Activated CD4-positive, alpha-beta T cell treated with anti-CD3 and anti-CD28 coated beads for 24 hours (primary cell): ENCODE measurements at places on chromosomes 11 and 22.

- DNase-seq = no peak
Measured at GRCh38 chr11:11351042-11351586, 1.9 kb downstream of the CSNK2A3 start.

GRCh38 chr22:27329966-27330645 lies 471.4 kb downstream of the MN1 start:
- DNase-seq = no peak

DNA sequence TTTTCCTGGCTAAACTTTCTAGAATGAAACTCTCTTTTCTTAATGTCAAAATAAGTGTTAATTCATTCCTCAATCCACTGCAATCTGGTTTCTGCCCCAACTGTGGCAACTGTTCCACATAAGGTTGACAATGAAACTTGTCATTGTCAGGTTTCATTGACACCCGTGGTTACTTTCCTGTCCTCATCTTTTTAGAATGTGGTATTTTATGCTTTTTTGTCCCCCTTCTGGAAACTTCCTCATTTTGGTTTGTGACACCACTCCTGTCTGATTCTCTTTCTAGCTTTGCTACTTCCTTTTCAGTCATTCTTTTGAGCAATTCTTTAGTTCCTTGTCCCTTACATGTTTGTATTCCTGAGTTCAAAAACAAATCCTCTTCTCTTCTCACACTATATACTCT lies 7.5 kb upstream of the PDE3B start:
- no peak for DNase-seq

- DNase-seq = no peak
Measured at GRCh38 chr11:74783241-74783871, 34.7 kb downstream of the RNF169 start.

DNA sequence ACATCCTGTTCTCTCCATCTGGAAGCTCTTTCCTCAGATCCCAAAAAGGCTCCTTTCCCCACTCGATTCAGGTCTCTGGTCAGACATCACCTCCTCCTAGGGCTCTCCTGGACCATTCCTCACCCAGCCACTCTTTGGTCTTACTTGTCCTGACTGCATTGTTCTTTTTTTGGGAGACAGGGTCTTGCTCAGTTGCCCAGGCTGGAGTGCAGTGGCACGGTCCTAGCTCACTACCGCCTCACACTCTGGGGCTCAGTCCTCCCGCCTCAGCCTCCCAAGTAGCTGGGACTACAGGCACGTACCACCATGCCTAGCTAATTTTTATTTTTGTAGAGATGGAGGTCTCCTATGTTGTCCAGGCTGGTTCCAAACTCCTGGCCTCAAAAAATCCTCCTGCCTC lies 2.2 kb upstream of the CORO1B start:
- no peak for DNase-seq

DNA sequence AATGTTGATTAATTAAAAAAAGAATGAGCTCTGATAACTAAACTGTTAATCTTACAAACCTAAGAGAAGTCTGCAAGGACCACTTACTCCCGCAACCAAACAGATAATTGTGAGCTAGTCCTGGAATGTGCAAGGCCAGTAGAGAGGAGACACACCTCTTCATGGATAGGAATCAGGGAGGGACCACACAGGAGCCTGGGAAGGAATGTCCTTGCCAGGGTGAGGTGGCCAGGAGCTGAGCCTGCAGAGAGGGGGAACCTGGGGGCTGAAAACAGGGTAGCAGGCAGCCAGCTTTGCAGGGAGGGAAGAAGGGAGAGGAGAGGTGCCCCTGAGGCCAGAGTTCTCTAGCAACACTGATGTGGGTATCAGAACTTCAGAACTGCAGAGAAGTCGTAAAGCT lies 9.4 kb upstream of the NLRP10 start:
- DNase-seq = no peak

DNA sequence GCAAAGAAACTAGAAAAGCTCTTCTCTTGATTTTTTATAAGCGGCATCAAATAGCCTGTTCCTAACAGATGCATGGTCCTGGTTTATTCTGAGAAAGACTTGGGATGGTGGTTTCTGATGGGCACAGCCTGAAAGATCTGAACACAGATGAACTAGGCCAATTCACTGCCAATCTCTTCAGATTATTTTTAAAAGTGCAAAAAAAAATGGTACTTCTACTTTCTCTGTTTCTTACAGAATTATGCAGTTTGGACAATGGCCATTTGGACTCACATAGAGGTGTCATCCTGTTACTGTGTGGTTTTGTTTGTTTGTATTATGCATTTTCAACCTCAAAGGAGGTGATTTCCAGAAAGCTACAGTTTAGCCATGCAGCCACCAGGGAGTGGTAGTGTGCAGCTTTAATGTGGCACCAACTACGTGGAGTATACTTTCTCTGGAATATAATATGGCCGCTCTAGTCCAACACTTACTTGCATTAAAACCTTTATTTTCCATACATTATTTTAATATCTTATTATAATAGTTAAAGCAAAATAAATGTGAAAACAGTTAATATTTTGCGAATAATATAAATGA lies 469.8 kb upstream of the KIRREL3 start:
- DNase-seq = no peak
